ENCODE measurements at places on chromosomes 6 and 20.

- no peak for DNase-seq
Observed at GRCh38 chr6:33797626-33798342, 6.0 kb downstream of the MLN start.

GRCh38 chr20:63176034-63176426 lies 39.9 kb downstream of the YTHDF1 start:
- no peak for DNase-seq

DNA sequence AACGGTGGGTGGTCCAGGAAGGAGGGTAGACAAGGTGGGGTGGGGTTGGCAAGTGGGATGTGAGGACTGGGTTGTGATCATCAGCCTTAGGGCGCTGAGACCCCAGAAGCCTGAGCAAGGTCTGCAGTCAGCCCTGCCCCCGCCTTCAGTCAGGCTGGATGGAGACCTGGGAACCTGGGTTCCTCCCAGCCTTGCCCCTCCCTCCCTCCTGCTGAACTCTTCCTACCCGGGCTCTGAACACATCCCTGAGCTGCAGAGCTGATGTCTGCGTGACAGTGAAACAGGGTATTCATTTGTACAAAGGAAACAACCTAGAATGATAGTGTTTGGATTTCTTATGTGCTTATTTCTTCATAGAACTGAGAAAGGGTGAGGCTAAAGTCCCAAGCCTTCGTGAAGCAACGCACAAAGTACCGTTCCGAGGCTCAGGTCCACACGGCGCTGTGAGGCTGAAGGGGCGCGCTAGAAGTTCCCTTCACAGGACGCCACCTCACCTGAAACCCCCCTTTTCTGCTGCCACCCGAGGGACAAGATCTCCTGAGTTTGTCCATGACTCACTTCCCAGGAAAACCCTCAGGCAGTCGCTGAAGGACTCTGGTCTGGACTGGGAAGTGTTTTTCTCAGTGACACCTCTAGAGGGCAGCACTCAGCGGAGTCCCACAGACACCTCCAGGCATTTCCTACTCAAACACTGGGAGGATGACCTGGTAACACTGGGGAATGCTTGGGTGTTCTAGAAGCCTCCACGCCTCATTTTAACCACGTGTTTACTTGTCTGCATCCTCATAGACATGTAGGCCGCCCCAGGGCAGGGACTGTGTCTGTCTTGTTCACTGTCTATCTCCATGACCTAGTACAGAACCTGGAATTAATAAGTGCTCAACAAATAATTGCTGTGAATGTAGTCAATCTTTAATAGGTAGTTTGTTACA lies 1.2 kb downstream of the GSTA5 start:
- DNase-seq = no peak

DNA sequence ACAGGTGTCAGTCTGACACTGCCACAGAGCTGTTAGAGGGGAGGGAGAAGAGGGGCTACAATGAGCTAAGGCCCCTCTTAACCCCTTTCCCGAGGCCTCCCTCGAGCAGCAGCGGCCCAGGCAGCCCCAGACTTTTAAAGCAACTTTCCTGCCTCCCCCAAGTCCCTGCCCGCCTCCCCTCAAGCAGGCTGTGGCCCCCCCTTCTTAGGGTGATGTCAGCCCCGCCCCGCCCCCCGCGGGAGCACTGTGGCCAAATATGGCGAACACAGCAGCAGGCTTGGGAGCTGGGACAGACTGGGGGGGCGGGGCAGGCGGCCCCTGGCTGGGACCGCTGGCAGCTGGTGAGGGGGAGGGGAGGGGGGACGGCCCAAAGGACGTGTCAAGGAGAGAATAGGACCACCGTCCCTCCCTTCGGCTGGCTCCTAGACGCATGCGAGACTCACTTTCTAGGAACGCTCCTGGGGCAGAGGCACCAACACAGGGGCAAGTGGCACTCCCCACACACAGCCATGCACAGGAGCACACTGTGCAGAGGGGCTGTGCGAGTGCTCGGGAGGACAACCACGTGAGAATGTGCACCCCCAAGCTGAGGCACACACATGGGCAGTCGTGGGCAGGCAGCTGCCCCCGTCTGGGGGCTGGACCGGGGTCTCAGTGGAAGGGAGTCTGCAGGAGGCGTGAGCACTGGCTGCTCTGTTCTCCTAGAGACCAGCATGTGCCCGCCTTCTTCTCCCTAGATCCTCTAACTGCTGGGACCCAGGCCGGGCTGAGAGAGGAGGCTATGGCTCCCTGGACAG lies 6.7 kb downstream of the TEAD3 start:
- DNase-seq = no peak

DNA sequence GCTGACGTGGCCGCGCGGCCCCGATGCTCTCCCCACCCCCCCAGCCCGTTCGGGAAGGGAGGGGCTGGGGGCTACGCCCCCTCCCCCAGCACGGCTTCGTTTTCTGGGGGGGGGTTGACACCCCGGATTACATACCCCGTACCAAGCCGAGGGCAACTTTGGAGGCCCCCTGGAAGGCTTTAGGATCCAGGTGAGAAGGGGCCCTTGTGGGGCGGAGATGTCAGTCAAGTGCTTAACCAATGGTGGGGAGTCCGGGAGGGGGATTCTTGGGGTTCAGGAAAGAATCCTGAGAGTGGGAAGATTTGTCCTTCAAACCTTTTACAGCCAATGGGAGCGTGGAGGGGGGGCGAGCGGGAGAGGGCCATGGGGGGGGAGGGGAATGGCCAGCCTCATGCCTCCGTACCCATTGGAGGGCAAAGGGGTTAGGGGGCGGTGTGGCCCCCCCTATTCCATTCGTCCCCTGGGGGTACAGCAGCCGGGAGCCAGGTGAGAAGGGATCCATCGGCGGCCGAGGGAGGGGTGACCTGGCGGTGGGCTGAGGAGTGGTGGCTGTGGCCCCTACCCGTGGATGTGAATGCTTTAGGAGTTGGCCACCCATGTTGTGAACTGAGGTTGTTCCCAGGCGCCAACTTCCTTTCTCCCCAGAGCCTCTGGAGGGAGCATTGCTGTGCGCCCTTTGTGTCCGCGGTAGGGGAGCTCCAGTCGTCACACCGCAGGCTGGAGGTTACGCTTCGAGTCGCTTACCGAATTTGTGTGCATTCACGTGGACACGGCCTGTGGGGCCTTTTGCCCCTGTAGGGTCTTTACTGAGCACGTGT lies 682 bp downstream of the BRD2 start:
- no peak for DNase-seq
